ENCODE measurements at places on chromosomes 7 and 10.

- no peak for DNase-seq
These were observed 86.5 kb downstream of the NEURL1 start for GRCh38 chr10:103580011-103580410.

GRCh38 chr10:130301021-130301892 is 165.1 kb downstream of the GLRX3 start:
- DNase-seq: peak; percentile 38

GRCh38 chr10:6068422-6068821 is 6.3 kb upstream of the IL2RA start:
- DNase-seq: no peak

- no peak for DNase-seq
These were observed 65.5 kb downstream of the CUX1 start for GRCh38 chr7:101882595-101883564.

DNA sequence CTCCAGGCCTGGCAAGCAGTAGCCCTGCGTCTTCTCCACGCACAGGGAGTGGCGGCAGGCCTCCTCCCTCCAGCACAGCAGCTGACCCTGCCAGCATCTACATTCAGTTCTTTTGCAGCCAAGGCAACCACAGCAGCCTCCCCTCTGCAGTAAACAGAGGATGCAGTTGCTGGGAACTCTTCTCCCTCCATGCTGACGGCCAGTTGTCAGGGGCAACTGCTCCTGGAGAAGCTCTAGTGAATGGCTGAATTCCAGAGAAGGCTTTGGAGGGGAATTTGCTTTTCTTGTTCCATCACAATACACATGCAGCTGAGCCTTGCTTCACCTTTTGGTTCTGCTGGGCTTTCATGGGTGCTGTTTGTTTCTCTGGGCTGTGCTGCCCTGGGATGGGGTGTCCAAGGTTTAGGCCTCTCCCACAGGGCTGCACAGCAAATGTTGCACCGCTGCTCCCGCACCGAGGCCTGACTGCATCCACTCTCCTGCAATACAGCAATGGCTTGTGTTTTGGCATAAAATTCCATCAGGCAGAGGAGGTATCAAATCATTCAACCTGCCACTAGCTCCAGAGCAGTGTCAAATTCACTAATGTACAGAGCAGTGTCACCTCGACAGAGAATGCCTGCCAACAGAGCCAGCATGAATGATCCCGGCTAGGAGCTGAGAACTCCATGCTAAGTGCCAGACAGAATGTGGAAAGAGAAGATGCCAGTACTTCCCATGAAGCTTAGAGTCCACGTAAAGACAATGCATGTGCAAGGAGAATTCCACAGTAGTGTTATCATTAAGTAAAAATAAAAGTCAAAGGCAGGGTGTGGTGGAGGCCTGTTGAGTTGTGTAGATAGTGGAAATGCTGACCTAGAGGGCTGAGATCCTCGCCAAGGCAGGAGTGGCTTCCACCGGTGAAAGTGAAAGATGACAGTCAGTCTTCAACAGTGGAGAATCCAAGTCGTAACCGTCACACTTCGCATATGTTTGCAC is 399.6 kb downstream of the DPP6 start:
- DNase-seq: no peak

DNA sequence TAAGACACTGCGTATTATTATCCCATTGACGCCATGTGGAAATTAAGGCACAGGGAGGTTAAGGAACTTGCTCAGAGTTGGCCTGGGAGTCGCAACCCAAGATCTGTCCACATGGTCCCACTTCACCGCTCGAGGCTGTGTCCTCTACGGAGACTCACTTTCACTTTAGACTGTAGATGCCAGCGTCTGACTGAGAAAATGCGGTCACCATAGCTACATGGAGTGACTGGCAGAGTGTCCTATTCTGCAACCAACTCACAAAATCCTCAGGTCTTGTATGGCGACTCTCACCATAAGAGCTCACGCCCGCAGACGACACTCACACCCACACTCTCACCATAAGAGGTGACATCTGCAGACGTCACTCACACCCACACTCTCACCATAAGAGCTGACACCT is 257.9 kb downstream of the PTPRN2 start:
- DNase-seq: no peak

DNA sequence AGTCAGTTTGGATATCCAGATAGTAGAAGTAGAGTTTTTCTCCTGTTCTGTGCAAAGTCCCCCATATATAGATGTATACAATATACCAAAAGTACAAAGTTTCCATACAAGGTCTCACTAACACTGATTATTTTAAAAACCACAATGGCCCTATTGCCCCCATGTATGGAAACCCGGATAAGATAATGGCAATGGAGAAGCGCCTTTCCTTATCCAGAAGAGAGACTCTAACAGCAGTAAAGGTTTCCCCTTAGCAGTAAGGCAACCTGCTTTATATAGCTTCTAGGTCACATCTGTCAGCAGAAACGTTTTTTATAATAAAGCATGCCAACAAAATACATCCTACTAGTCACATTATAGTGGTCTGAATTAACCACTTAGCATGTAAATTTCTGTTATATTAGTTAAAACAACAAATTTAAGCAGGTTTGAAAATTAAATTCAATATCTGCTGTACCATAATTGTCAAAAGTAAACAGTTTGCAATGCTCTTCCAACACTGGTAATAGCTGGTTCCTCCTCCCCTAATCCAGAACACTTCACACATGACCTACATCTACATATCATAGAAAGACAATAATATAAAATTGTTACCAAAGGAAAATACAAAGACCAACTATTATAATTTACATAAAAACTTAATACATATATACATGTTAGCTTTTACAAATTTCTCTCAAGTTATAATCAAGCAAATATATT is 22.4 kb downstream of the USP6NL start:
- DNase-seq: no peak

DNA sequence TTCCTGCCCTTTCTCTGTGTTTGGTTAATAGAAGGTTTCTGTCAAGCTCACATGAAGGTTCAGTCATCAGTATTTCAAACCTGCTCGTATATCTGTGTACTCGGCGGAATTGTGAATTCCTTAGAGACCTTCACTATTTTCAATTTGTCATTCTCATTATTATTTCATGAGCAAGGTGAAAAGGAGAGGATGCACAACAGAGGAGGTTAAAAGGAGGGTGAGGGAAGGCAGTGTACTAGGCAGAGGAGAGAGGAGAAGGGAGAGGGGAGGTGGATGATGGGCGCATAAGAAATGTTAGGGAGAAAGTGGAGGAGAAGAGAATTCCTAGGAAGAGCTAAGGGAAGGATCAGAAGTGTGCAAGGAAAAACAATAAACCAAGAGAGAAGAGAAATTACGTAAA is 185.0 kb upstream of the COBL start:
- DNase-seq: no peak

GRCh38 chr7:55593515-55594318 is 21.4 kb upstream of the VOPP1 start:
- DNase-seq: peak; percentile 57

DNA sequence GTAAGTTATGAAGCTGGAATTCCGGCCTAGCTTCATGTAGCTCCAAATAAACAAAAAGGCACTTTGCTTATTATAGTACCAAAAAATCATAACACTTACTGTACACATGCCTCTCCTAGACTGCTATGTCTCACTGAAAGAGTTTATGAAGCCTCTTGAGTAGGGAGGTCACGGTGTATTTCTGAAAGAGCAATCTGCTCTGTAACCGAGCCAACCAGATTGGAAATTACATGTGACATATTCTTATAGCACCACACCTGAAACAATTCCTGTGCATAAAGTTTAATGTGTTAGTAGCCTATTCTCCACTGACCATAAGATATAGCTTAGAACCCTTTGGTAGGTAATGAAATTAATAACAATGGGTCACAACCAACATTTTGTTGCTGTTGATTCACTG is 1.3 kb upstream of the FAM3C start:
- no peak for DNase-seq

DNA sequence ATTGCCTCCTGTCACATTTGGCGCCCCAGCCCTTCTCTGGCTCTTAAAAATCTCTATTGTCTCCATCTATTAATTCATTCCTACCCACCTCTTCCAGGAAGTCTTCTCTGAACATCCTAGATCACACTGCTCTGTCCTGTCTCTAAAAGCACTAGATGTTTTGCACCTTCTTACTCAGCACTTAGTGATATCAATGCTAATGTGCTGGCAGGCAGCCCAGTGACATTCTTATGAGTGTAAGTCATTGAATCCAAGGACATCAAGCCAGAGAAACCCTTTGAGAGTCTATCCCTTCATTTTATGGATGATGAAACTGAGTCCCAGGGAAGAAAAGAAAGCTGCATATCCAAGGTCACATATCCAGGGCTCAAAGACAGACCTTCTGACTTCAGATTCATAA is 48.3 kb upstream of the PAX2 start:
- no peak for DNase-seq

DNA sequence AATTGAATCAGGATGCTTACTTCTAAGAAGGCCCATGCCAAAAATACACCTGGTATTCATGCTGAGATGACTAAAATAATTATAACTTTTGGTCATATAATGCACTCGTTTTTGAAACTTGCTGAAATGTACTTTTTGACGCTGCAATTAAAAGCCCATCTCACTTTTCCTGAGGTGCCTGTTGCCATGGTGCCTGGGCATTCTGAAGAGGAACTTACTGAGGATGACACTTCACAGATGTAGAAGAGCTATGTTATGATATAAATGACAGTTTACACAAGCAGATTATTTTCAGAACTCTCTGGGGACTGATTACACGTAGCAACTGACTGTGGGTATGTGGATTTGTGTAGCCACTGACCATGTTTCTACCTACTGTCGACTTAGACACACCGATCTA is 182.4 kb downstream of the TPK1 start:
- no peak for DNase-seq

- no peak for DNase-seq
These were observed 39.9 kb upstream of the EGR2 start for GRCh38 chr10:62856021-62856420.

- no peak for DNase-seq
These were observed 500.2 kb downstream of the GLRX3 start for GRCh38 chr10:130636313-130636930.

DNA sequence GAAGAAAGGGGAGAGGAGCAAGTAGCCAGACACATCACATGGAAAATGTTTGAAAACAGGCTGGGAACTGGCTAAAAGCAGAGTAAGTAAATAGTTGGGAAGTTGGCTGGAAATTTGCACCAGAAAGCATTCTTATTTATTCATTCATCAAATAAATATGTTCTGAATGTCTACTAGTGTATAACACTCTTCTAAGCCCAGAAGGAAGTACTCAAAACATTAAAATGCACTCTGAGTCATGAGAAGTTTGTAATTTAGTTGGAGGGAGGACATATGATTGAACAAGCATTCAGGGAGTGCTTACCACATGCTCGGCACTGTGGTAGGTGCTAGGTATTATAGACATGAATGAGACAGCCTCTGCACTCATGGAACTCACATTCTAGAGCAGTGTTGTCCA is 37.0 kb upstream of the CNNM1 start:
- no peak for DNase-seq

GRCh38 chr10:97640868-97641811 is 669 bp downstream of the PI4K2A start:
- peak; percentile 13 for DNase-seq

- DNase-seq: no peak
These were observed 36.4 kb downstream of the CUBN start for GRCh38 chr10:17092986-17093803.

DNA sequence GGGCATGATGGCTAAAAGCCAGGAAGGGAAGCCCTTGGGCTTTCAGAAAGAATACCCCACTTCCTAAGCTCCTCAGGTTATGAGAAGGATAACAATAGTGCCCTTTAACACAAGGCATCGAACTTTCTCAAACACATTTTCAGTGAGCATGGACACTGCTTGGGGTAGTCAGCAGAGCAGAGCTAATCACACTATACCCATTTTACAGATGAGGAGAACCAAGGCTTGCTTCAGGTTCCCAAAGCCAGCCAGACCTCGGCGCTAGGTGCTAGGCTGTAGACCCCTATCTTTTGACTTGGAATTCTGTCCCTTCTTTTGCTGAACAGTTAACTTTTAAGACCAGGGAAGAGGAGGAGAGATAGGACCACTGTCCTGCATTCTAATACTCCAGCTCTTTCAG is 1.8 kb downstream of the NEURL1 start:
- no peak for DNase-seq

DNA sequence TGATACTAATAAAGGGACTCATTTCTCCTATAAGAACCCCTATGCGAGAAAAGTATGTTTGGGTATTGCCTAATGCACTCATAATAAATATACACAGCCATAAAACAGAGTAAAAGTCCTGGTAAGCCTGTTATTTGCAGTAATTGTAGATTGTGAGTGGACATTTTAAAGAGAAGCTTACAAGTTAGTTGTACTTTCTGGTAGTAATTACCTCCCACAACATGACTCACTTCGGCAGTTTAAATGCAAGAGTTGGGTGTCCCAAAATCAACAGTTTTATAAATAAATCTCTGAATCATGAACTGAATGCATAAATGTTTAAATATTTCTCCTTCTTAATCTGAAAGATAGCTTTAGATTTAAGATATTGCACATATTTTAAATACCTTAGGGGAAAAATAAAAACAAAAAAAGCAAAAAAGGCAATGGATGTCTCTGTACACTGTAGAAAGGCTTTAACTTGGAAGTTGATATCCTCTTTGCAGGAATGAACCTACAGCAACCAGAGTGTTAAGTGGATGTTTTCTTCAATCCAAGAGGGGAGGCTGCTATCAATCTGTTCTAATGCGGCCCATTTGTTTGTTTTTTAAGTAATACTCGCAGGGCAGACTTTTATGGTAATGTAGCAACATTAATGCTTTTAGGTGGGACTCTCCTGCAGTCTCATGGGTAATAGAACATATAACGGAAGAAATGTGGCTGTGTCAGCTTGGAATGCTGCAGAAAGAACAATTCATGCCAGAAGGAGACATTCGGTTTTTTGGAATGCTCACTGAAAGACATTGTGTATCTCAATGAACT is 57.3 kb upstream of the ZEB1 start:
- DNase-seq: no peak

GRCh38 chr7:112357136-112357535 is 93.1 kb upstream of the IFRD1 start:
- DNase-seq: no peak

DNA sequence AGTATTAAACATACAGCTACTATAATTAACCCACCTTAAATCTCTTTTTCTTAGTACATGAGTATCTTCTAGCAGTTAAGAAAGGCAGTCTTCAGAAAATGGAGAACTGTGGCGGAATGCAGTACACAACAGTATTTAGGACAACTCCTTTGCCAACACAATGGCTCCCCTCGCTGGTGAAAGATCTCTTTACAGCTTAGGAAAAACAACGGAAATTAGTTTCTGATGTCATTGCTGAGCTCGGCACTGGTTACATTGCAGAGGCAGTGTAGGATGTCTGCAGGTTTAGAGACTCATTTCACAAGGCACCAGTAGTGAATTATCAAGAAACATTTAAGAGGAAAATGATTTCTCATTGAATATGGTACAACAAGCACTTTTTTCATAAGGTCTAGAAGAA is 43.4 kb downstream of the GLRX3 start:
- no peak for DNase-seq
